ENCODE measurements at places on chromosomes 6 and 20. TPM values are rescaled to one million over a fixed set of nuclear protein-coding genes. Genes with fewer than 3 reads are reported as not detected.

GRIK2 gene
- 1.2 TPM for total RNA-seq

COL9A3 gene
- total RNA-seq: 3.6 TPM

DNA sequence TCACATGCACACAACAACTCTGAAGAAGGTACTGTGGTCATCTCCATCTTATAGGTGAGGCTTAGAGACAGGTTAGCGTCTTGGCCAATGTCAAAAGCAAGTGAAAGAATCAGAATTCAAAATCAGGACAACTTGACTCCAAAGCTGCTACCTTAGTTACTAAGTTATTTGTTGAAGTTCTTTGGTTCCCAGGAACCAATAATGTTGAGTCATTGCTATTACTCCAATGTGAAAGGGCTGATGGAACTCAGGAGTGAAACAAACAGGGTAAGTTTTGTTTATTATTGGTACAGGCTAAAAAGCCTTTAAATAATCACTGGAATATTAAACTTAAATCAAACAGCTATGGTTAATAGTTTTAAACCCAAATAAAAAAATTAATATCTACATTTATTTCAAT is 111.1 kb downstream of the PDSS2 start:
- DNase-seq: no peak

GRCh38 chr6:117118490-117118889 is 146.9 kb upstream of the VGLL2 start:
- no peak for DNase-seq

DNA sequence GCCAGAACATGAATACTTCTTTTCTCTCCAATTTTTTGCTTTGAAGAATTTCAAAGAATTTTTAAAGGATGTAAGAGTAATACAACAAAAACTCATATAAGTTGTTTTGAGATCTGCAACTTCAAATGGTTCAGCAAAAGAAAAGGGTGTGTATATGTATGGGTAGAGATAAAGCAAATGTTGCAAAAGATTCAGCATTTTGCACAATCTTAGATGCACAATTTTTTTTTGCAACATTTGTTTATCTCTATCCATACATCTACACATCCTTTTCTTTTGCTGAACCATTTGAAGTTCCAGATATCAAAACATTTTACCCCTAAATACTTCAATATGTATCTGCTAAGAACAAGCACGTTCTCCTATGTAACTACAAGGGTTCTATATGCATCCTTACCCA is 47.4 kb upstream of the FAM83C start:
- DNase-seq: no peak

- DNase-seq: no peak
Observed at GRCh38 chr6:108896111-108896661, 48.0 kb downstream of the ARMC2 start.

- no peak for DNase-seq
Observed at GRCh38 chr6:68993911-68994310, 358.8 kb downstream of the ADGRB3 start.

DNA sequence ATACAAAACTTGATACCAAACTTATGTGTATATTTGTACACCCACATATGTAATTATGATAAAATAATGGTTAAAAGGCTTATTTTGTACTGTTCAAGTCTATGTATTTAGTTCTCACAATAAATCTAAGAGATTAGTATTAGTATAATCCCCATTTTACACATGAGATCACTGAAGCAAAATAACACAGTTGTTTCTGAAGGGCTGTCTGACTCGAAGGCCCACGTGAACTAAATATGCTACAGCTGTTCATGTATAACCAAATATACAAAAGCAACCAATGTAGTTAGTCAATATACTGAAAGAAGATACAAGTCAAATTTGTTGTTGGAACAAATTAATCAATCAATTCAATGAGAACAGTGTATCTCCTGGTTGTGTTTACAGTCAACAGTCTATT is 959.2 kb downstream of the EPHA7 start:
- no peak for DNase-seq

DNA sequence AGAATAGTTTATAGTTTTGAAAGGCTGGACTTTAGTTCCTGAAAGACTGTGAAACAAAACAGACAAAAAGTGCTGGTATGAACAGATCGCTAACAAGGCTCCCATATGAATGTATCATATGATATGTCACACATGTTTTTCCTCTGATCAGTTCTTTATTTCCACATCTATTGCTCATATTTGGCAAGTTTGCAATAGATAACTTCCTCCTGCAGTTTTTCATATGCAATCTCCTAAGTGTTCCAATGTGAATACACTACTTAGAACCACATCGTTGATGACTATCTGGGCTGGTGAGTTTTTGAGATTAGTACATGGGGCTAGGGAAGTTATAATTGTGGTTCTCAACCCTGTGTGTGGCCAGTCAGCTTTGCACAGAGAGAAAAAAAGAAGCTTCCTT is 23.1 kb downstream of the CRYBG1 start:
- DNase-seq: no peak

DNA sequence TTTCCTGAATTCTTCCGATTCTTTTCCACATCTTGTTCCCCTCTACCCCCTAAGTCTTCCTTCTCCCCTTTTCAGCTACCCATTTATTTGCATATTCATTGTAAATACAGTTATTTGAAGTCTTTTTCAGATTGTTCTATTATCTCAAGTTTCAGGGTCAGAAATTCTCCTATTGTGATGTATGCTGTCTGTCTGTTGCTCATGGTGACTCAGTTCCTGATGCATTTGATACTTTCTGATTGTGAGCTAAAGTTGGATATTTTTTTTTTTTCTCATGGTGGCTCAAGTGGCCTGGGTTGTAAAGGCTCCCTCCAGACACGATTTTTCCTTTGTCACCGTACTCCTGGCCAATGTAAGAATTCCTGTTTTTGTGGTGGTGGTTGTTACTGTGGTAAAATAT is 4.9 kb upstream of the PI16 start:
- DNase-seq: no peak
